H54 (cell line): ENCODE measurements at places on chromosomes 7 and 10.

DNA sequence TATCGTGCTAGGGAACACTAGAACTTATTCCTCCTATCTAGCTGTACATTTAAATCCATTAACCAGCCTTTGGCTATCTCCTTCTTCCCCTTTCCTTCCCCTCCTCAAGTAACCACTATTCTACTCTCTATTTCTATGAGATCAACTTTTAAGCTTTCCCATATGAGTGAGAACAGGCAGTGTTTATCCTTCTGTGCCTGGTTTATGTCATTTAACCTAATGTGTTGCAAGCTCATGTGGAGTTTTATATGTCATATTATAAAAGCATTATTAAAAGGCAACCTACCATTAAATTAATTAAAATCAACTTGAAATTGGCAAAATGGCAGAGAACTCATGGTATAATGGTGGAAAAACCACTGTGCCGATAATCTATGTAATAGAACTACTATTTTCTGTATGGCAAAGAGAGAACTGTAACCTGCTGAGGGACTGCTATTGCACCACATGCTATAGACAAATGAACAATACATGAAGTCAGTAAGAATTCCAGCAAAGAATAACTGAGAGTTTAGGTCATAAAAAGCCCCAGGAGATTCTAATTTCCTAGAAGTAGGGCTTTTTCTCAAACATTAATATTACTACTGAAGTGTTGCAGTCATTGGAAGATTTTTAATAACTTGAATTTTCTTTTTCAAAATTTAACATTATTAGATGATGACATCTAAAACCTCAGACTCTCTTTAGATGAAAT lies 81.8 kb downstream of the LRRN3 start:
- DNase-seq, result no peak

- no peak for DNase-seq
Observed at GRCh38 chr7:151539088-151539671, 19.5 kb upstream of the RHEB start.

GRCh38 chr10:99369126-99369525 lies 40.0 kb downstream of the CNNM1 start:
- DNase-seq, result no peak

DNA sequence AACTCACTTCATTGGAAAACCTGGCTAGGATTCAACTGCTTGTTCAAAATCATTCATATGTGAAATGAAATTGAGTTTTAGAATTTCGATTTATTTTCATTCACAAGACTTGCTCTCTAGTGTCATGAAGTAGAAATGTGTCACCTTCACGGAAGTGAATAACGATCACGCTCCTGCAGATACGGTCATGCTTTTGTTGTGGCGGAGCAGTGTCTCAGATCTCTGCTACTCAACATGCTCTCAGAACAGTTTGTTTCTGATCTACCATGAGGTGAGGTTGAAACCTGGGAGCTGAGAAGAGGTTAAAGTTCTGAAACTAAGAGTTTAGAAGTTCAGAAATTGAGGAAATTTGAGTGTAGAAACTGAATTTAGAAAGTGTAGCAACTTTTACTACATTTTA lies 13.8 kb upstream of the PITRM1 start:
- DNase-seq, result no peak

GRCh38 chr7:101243646-101244374 lies 1.1 kb downstream of the FIS1 start:
- no peak for DNase-seq
